ENCODE measurements at places on chromosomes 16 and 17.

DNA sequence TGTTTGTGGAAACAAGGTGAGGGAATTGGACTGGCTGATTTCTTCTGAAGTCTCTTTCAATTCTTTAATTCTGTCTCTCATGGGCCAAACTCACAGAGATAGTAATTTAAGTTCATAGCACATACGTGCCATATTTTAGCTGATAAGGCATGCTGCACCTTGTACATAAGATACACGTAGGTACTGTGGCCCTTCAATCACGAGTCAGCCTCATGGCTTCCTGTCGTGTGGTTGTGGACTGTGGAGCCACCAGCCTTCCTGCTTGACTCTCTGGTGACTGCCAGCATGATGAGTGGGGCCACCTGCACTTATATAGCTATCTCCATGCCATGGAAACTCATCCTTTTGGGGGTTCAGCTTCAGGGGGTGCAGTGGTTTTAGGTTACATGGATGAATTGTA, 25.1 kb downstream of the KSR1 start:
- DNase-seq, result no peak

DNA sequence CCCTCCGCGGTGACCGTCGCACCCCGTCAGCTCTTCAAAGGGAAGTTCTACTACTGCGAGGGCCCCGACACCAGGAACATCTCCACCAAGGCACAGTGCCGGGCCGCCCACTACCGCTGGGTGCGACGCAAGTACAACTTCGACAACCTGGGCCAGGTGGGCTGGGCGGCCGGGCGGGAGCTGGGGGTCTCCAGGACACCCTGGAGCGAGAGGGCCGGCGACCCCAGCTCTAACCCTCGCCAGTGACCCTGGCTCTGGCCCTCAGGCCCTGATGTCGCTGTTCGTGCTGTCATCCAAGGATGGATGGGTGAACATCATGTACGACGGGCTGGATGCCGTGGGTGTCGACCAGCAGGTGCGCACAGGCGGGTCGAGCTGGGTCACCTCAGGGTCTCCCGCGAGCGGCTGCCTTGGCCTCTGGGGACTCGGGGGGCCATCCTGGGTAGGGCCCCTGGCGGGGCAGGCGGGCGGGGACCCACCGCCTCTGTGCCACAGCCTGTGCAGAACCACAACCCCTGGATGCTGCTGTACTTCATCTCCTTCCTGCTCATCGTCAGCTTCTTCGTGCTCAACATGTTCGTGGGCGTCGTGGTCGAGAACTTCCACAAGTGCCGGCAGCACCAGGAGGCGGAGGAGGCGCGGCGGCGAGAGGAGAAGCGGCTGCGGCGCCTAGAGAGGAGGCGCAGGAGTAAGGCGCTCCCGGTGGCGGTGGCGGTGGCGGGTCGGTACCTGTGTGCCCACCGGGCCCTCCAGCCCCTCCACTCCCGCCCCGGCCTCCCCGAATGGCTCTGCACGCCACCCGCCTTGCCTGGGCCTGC, 13.4 kb downstream of the TPSG1 start:
- DNase-seq, result no peak

GRCh38 chr17:53264730-53265129, 558.0 kb upstream of the KIF2B start:
- DNase-seq, result no peak

GRCh38 chr16:81006211-81006812, 373 bp downstream of the CMC2 start:
- DNase-seq, result no peak

GRCh38 chr16:16124438-16124837, 98.9 kb downstream of the ABCC6 start:
- no peak for DNase-seq

GRCh38 chr16:3101018-3101840, 2.1 kb upstream of the ZSCAN10 start:
- DNase-seq, result no peak

DNA sequence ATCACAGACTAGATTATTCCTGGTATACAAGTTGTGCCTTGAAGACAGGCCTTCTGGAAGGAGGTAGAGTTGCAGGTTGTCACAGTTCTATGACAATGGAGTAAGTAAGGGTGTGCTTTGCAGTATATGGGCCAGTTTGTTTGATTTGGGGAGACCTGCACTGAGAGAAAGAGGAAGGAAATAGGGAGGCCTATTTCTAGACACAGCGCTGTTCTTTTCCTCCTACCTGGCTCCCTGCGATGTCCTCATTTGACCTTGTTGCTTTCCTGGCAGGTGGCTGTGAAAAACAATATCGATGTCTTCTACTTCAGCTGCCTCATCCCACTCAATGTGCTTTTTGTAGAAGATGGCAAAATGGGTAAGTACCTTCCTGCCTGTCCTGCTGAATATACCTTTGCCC, 22.5 kb upstream of the RASL10B start:
- DNase-seq, result no peak

- no peak for DNase-seq
These were observed 6.6 kb downstream of the CTF1 start for GRCh38 chr16:30903002-30903401.

DNA sequence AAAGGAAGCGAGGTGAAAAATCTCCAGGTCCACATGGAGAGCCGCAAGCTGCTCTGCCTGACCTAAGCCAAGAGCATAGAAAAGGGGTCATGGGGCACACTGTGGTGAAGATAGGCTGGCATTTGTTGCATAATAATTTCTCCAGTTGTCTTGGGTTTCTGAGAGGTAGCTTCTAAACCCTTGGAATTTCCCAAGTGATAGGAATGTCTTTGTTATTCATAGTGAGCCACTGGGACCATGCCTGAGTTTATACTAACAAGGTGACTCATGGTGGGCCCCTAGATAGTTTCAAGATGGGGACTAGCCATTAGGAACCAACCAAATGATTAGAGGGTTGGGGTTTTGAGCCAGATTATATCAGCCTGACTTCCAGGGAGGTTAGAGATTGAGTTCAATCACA, 25.6 kb downstream of the SOST start:
- DNase-seq, result no peak

GRCh38 chr16:21326459-21326858, 48.4 kb upstream of the CRYM start:
- no peak for DNase-seq

DNA sequence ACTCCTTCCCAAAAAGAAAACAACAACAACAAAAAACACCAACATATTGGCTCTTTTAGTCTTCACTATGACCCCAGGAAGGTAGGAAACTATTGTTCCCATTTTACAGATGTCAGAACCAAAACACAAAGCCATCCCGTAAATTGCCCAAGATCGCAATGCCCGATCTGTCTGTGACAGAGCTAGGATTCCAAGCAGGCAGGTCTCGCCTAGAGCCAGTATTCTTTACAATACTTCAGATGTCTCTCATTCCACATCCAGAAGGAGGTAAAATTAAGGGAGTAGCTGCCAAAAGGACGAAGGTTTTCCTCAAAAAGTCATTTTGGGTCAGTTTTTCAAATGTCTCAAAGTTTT, 21.7 kb downstream of the GRB2 start:
- no peak for DNase-seq

GRCh38 chr17:59027750-59028149, 78.9 kb downstream of the TRIM37 start:
- DNase-seq, result no peak

DNA sequence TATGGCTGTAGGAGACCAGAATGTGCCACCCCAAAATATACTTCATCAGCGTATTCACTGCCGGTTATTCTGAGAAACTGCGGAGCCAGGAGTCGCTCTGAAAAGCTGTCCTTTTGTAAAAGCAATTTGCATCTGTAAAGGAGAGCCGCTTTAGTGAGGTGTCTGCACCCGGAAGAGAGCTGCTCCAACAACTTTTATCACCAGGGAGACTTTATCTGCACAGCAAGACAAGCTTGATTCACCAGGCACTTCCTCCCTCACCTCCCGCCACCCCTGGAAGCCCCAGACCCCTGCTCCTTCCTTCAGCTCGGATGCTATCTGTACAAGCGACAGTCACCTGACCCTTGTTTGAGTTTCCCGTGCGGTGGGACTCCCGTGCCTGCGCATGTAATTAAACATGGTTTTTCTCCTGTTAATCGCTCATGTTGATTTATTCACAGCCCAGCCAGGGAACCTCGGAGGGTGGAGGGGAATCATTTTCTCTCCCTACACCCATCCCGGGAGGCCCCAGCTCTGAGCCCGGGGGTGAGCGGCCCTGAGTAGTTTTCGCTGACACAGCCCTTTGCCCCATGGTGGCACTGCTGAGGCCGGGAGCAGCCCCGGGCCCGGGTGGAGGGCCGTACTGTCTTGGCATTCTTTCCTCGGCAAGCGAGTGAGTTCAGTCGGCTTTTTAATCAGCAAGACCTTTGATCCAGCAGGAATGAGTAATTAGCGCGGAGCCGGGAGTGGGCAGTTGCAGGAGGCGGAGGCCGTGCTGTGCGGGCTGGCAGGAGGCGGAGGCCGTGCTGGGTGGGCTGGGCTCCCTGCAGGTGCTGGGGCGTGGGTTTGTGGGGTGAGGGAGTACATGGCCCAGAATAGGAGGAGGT, 222.7 kb upstream of the CIBAR2 start:
- DNase-seq, result no peak

- peak; percentile 10 for DNase-seq
These were observed 198.1 kb downstream of the ENGASE start for GRCh38 chr17:79272666-79273219.

GRCh38 chr17:30426292-30426691, 47.6 kb downstream of the CPD start:
- DNase-seq, result no peak

DNA sequence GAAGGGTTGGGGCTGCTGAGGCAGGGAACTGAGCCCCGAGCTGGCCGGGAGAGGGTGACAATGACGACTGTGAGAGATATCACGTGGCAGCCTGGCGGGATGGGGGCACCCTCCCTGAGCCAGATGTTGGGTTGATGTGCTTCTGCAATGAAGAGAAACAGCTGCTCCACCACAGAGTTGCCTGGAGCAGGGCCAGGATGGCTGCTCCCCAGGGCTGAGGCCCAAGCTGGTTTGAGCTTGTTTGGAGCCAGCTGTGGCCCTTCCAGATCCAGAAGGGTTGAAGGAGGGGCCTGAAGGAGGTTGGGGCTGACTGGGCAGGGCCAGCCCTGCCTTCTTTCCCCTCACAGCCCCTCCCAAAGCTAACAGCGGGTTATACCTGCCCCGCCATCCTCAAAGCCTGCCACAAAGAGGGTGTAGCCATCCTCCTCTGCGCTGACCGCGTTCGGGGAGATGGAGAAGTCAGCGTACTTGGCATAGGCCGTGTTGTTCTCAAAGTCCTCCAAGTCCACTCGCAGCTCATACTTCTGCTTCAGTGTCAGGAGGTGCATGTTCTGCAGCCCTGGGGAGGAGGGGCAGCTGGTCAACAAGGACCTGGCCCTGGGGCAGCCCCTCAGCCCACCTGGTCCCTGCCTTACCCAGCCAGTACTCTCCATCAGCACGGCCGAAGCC, 2.1 kb downstream of the MFAP4 start:
- DNase-seq, result no peak

- DNase-seq, result no peak
These were observed 14.2 kb upstream of the C17orf78 start for GRCh38 chr17:37361543-37361942.

DNA sequence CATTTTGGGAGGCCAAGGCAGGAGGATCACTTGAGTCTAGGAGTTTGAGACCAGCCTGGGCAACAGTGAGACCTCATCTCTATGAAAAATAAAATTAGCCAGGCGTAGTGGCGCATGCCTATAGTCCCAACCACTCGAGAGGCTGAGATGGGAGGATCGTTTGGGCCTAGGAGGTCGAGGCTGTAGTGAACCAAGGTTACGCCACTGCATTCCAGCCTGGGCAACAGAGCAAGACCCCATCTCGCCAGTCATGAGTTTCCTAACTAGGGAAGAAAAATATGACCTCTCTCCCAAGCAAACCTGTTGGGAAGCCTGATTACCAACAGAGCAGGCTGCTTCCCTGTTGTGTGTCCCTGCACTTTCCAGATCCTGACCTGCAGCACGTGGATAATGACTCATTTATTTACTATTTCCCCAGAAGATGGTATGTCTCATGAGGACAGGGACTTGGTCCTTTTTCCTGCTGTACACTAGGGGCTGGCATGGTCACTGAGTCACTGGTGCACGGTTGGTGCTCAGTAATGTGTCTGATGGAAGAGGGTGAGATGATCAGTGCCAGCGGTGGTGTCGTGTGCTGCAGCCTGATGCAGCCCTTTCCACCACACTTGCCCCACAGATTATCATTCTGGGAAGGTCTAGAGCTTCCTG, 30.8 kb downstream of the NMT1 start:
- no peak for DNase-seq

DNA sequence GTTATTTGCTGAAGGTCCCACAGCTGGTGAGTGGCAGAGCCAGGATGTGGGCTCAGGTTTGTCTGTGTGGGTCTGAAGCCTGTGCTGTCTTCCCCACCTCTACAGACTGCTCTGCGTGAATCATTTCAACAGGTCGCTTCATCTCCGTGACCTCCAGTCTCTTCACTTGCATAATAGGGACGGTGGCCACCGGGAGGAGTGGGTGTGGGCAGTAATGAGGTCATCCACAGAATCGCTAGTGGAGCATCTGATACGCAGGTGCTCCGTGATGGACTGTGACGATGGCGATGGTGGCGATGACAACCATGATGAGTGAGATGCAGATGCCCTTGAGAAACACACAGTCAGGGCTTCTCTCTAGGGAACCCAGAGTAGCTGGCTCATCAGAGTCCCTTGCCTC, 120.2 kb downstream of the RAP1GAP2 start:
- DNase-seq, result no peak

DNA sequence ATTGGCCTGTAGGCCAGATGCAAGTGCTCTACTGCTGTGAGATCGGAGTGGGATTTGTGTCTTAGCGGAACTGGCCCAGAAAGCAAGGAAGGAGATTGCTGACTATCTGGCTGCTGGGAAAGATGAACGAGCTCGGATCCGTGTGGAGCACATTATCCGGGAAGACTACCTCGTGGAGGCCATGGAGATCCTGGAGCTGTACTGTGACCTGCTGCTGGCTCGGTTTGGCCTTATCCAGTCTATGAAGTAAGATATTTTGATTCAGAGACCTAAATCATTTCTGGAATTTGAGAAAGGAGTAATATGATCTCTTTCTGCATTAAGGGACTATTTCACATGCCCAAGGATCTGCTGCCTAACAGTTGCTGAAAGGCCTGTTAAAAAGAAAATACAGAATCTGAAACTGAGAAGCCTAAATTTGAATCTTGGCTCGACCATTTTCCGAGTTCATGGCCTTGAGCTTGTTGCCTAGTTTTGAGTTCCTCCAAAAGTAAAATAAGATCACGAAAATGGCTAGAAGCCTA, 21.1 kb downstream of the IST1 start:
- no peak for DNase-seq

- DNase-seq, result no peak
These were observed 11.5 kb upstream of the ZNF747 start for GRCh38 chr16:30546115-30546514.

- DNase-seq, result no peak
These were observed 40.6 kb downstream of the MIS12 start for GRCh38 chr17:5526821-5527598.

- peak; percentile 50 for DNase-seq
These were observed 55.4 kb downstream of the TNRC6C start for GRCh38 chr17:78013683-78014467.

- no peak for DNase-seq
These were observed 39.8 kb downstream of the TEX2 start for GRCh38 chr17:64223283-64223682.

DNA sequence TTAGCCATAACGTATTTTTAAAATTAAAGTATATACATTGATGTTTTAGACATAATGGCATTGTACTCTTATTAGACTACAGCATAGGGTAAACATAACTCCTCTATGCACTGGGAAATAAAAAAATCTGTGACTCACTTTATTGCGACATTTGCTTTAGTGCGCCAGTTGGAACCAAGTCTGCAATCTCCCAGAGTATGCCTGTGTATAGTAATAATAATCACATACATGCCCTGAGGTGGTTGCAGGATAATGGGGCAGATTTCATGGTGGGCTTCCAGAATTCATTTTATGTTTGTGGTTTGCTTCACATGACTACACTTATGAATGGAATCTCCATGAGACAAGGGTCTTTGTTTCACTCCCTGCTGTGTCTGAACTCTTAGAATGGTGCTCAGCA, 66.9 kb upstream of the N4BP1 start:
- DNase-seq, result no peak
